Fibroblast of mammary gland (primary cell): ENCODE measurements at places on chromosomes 11 and 22.

GRCh38 chr22:39589875-39590274 lies 19.3 kb downstream of the CACNA1I start:
- no peak for DNase-seq

DNA sequence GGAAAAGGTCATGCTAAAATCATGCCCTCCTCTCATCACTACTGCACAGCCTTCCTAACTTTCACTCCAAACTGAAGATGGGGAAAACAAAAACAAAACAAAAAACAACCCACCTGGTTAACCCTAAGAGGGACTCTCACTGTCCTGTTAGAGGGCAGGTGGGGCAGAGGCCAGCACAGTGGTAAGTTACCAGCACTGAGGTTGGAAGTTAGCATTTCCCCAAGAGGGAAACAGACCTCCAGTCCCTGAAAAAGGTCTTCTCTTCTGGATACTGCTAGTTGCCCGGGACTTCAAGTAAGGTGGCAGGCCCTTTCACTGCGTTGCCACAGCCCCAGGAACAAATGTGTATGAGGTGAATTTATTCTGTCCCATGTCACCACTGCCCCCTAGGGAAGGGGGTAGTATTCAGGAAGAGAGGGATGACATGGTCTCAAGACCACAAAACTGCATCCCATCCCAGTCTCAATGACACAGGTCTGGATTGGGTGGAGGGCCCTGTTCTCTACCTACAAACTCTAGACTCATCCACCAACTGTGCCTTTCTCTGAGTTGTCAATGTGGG lies 792 bp upstream of the ADAMTS8 start:
- no peak for DNase-seq

GRCh38 chr11:62902932-62903331 lies 18.2 kb downstream of the CHRM1 start:
- DNase-seq = peak; percentile 55

GRCh38 chr11:11583801-11584529 lies 37.8 kb downstream of the GALNT18 start:
- no peak for DNase-seq

- DNase-seq = peak; percentile 77
Measured at GRCh38 chr11:104907521-104908185, 9.4 kb upstream of the CASP12 start.

DNA sequence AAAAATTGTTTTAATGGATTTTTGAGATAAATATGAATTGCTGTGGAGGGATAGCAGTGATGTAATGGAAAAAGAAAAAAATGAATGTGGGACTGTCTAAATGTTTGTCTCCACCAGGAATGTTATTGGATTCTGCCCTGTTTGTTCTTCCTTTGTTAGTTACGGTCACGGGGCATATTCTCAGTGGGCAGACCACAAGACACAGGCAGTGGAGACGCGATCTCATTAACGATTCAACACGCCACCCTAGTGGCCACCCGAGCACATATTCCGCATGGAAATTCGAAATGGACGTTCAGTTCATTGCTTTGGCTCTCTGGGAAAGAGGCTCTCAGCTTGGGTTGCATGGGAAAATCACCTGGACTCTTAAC lies 151.8 kb upstream of the TTC12 start:
- no peak for DNase-seq

- no peak for DNase-seq
Measured at GRCh38 chr11:25432376-25432775, 899.6 kb upstream of the ANO3 start.

DNA sequence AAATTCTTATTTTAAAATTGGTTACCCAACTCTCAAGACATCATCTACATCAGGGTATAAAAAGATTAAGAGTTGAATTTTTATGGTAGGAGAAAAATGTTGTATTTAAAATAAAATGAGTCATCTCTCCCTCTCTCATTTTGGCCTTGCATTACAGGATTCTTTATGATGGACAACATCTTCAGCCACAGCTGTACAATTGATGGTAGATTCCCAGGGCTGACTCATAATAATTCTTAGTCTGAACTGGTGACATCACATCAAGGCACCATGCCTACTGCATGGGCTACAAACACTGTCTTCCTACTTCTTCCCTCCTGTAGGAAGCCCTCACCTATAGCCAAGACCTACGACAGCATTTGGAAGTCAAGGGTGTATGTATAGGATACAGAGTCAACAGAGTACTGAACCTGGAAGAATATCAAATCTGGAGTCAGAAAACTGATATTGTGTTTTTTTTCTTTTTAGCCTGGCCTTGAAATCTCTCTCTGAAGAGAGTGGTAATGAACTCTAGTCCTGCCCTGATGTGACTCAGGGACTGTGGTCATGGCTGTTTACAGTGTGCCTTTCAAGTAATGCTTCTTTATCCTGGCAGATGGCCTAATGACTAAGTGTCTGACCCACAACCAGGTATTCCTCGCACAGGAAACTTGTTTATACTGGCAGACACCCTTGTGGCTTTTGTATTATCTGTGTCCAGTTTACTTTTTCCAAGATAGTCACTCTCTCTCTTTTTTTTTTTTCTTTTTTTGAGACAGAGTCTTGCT lies 32.5 kb downstream of the MRGPRX2 start:
- peak; percentile 90 for DNase-seq

GRCh38 chr11:66203847-66204246 lies 64.6 kb upstream of the RAB1B start:
- no peak for DNase-seq

GRCh38 chr11:62444236-62444833 lies 25.5 kb downstream of the SCGB1A1 start:
- peak; percentile 74 for DNase-seq

DNA sequence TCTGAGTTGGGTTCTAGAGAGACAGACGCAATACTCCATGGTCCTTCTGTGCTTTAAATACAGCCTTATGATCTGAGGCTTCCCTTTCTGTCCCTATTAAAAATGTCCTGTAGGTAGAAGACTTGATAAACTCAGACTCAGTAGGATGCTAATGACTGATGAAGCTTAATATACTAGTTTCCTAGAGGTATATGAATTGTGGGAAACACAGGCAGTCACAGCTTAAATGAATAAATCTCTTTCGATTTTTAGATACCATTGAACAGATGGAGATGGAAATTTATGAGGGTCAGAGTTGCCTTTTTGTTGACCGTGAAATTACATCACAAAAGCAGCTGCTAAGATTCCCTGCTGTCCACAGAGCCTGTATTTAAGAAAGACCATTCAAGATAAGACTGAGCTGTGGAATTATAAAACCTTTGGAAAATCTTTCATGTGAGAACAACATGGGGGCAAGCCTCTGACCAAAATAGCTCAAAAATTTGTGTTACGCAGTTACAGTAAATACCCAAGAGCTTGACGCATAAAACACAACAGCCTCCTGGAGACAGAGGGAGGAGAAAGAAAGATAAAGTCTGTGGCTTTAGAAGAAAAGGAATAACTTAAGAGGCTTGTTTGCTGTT lies 172.3 kb downstream of the AASDHPPT start:
- no peak for DNase-seq

GRCh38 chr11:117195258-117195657 lies 3.9 kb upstream of the TAGLN start:
- no peak for DNase-seq

DNA sequence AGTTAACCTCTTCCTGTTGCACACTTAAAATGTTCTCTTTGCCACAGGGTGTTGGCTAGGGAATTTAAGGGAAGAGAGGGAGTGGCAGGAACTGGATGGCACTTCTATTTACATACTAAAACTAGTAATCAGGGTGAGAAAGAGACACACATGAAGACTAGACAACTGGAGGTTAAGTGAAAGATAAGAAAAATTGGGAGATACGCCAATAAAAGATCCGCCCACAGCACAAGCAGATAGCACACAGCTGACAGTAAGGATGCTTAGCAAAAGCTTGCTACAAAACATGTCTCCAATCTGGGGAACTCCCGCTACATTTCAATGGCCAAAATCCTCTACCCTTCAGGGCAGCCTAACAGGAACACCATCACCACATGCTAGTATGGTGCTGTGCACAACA lies 12.8 kb downstream of the CPSF7 start:
- no peak for DNase-seq

- DNase-seq = no peak
Measured at GRCh38 chr11:34185926-34186841, 80.8 kb downstream of the NAT10 start.

DNA sequence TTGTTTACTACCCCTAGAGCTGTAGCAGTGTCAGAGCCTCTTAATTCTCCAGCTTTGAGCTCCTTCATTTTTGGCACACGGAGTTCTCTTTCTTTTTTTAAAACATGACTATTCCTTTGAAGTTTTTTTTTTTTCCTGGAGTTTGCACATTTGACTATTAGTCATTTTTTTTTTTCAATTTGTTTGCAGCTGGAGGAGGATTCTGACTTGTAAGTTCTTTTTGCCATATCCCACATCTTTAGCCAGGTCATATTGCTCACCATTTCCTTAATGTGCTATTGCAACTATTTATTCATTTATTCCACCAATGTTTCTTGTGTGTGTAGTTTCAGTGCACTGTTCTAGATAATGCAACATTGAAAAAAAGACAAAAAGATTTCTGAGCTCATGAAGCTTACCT lies 166.3 kb upstream of the ARHGAP20 start:
- DNase-seq = peak; percentile 89

GRCh38 chr22:26673486-26673885 lies 16.1 kb downstream of the MIAT start:
- DNase-seq = peak; percentile 45

- no peak for DNase-seq
Measured at GRCh38 chr11:76041208-76041607, 165.1 kb downstream of the WNT11 start.

DNA sequence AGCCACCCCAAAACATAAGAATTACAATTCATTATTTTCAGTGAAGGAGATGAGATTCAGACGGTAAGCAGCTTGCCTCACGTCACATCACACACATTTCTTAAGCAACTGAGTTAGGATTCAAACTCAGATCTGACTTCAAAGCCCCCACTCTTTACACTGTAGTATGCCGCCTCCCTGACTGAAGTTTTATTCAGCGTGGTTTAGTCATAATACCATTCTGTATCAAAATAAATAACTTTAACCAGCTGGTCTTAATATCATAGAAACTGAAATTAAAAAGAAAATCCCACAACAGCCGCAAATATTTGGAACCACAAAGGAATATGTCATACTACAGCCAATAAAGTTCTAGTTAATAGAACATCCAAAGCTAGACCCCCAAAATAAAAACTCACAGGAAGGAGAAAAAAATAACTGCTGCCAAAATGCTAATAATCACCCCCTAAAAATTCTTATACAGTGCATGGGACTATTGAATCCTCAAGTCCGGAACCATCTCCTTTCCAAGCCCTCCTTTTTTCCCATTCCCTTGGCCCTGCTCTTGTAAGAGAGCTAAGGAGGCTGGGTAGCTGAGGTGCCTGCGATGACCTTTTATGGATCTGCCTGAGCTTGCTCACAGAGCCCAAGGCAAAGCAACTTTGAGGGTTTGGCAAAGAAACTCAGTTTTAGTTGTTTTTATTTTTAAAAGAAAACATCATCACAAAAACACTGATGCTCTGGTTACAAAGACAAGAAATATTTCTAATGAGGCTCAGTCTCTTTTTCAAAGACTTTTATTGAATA lies 334.5 kb downstream of the TTC28 start:
- DNase-seq = peak; percentile 33

GRCh38 chr11:134069426-134070341 lies 812 bp downstream of the JAM3 start:
- DNase-seq = peak; percentile 12

- DNase-seq = no peak
Measured at GRCh38 chr22:50192436-50193204, 6.9 kb downstream of the TRABD start.

- DNase-seq = peak; percentile 37
Measured at GRCh38 chr11:92978271-92979111, 9.0 kb downstream of the MTNR1B start.

DNA sequence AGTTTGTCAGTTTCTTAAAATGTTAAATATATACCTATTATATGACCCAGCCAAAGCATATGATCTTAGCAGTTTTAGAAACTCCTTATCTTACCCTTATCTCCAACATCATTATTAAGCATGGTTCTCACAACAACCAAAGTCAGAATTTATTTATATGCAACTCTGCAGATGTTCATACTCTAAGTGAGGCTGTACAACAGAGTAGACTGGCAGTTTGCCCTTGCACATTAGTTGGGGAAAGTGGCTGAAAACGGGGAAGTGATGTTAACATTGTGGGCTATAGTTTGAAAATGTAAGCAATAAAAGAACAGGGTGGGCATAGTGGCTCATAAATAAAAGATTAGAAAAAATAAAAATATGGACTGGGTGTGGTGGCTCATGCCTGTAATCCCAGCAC lies 49.7 kb downstream of the ATG16L2 start:
- DNase-seq = no peak

- DNase-seq = peak; percentile 76
Measured at GRCh38 chr11:64148226-64148916, 17.5 kb downstream of the MACROD1 start.

DNA sequence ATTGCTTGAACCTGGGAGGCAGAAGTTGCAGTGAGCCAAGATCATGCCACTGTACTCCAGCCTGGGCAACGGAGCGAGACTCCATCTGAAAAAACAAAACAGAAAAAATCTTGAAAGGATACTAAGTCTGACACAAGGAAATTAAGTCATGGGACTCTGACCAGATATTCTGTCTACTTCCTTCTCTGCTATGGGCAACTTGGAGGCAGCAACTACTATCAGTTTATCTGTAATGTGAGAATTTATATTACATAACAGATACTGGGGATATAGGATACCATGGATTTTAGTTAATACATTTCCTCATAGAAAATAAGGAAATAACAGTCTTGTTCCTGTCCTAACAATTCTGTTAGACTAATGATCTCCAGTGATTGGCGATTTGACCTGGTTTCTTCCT lies 1.6 kb upstream of the SGSM3 start:
- DNase-seq = no peak

- DNase-seq = no peak
Measured at GRCh38 chr11:126147208-126148111, 64.0 kb downstream of the RPUSD4 start.

- peak; percentile 75 for DNase-seq
Measured at GRCh38 chr22:39205344-39206021, 39.3 kb downstream of the PDGFB start.
